ENCODE measurements at places on chromosomes 12 and 14. TPM values are rescaled to one million over a fixed set of nuclear protein-coding genes. Genes with fewer than 3 reads are reported as not detected.

GRCh38 chr14:38505973-38506249 lies 250.0 kb upstream of the CLEC14A start:
- DNase-seq, result no peak

The C14orf132 gene
- not detected for total RNA-seq

The OVCH1 gene
- total RNA-seq, result not detected

DNA sequence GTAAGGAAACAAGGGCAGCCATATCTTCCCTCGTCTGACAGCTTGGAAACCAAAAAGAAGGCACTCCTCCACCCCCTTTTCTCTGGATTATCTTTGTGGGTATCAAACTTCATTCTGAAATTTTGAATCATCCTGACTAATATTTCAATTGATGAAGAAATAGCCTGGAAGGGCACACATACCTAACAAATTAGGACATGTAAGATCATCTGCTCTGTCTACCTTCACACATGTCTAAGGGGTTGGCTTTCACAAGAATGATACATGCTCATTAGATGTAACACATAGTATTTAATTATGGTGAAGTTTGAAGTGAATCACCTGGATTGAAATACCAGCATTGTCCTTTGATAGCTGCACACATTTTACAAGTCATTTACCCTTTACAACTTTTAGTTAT lies 348.1 kb upstream of the RPL10L start:
- DNase-seq, result no peak

- no peak for DNase-seq
These were observed 1.7 kb downstream of the TRHDE start for GRCh38 chr12:72273851-72274351.

The PABPN1 gene
- total RNA-seq, result 142 TPM

The FANCM gene
- 9.9 TPM for total RNA-seq

The IFNG-AS1 gene
- total RNA-seq, result not detected

The KIF26A gene
- total RNA-seq, result 0.53 TPM

- no peak for DNase-seq
These were observed 131.8 kb downstream of the PAWR start for GRCh38 chr12:79558924-79559469.

GRCh38 chr12:105725054-105725453 lies 394.6 kb downstream of the C12orf75 start:
- DNase-seq, result no peak

The GLIPR1L1 gene
- total RNA-seq, result not detected

DNA sequence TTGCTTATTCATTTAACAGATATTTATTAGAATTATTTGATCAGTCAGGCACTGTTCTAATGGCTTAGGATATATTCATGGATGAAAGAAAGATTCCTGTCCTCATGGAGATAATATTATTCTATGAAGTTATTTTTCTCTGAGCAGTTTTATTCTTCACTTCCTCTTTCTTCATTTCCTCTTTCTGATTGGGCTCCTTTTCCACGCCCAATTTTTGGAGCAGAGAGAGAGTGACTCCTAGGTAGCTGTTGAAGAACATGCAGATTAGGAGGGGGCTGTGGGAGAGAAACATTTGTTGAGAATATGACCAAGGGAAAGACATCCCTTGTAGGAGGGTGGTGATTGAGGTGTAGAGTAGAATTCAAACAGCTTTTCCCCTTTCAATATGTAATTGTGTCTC lies 6.0 kb upstream of the YARS2 start:
- no peak for DNase-seq

The RAD51AP1 gene
- total RNA-seq, result 50.1 TPM

DNA sequence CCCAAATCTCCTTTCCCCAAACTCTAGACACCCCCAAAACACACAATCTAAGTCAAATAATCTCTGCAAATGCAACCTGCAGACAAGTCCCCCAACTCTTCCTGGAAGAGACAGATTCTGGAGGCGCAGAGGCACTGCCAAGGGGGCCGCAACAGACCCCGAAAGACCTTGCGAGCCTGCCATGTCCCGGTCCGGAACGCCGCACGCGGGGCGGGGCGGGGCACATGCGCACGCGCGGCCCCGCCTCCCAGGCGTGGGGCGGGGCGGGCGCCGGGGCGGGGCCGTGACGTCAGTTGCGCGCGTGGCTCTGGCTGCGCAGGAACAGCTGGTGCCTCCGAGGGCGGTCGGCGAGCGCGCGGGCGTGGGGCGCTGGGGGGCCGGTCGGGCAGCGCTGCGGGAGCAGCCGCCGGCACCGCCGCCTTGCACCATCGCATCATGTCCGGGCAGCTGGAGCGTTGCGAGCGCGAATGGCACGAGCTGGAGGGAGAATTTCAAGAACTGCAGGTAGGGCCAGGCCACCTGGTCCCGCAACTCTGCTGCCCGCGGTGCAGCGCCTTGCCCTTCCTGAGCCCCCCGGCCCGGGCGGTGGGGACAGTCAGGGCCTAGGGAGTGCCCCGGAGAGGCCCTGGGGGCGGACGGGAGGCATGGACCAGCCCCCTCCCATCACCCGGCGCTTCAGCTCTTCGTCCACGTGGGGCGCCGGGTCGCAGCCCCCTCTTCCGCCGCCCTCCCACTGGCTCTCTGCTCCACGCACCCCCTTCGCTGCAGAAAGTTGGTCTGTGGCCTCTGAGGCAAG lies at the start of gene TMEM120B:
Gene TMEM120B, plus strand, starts transcription at position 292 of the 796 bp plus-strand sequence. Its CDS starts 144 bp downstream, at position 436.
- DNase-seq, result peak; percentile 84

- DNase-seq, result no peak
These were observed 170.4 kb downstream of the DAD1 start for GRCh38 chr14:22418631-22419030.

- DNase-seq, result no peak
These were observed 193.7 kb upstream of the FRMD6 start for GRCh38 chr14:51457843-51458562.

DNA sequence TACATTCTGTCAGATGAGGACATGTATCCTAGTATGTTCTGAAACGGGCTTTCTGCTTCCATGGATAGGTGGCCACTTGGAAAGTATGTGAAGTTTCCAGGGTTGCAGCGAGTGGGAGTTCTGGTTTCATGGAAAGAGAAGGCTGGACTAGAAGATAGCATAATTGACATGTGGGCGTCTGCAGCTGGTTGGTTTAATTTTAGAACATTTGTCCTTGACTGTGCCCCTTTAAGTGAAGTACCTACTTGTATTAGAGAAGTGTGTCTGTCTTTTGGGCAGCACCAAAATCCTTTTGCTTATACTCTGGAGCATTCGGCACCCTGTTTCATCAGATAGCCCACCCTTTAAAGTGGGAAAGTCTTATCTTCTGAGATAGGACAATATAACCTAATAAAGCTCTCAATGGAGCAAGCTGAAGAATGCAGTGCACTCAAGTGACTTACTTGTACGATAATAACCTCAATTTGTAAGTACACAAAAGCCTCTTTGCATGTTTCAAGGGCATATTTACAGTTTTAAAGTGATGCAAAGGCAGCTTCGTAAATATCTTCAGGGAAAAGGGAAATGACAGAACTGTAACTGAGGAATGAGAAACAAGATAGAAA lies 35.2 kb downstream of the NTN4 start:
- DNase-seq, result no peak

DNA sequence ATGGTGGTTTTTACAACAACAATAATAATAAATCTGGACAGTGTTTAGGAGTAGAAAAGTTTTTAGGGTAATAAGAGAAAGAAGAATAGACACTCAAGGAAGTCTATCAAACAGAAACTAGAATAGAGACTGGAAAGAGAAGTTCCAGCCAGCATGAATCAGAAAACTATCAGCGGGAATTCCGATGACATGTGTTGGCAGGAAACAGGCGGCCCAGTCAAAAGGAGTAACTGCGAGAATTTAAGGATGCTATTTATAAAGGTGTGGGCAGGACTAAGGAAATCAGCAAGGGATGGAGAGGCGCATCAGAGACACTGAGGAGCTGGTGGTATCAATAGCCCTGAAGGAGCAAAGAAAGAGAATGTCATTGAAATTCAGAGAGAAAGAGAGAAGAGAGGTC lies 89.9 kb downstream of the TBX5 start:
- no peak for DNase-seq

DNA sequence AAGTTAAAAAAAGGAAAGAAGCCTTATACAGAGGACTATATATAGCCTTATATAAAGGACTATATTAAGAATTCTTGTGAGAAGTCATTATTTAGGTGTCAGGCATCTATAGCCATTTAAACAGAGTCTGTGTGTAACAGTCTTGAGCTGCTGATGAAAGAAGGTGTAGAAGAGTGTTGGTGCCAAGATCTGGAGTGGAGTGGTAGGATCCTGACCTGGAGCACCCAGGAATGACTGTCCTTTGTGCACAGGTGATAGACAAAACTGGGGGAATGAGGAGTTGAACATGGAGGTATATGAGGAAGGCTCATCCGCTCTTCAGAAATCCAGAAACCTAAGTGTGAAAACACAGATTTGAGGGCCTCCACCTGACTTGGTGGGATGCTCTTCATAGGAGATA lies 747.3 kb downstream of the NRXN3 start:
- no peak for DNase-seq

DNA sequence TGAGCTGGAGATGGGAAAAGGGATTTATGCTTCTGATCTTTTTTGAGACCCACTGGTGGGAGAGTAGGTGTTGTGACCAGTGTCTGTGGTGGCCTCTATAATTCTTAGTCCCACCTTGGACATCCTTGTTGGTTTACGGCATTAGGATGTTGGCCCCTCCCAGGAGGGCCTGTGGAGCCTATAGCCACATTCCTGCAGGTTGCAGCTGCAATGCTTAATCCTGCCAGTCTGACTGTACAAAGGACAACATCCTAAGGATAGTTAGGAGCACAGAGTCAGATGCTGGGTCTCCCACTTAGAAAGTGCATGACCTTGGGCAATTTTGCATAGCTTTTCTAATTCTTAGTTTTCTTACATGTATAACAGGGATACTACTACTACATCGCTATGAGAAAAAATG lies 150.9 kb upstream of the SLC38A2 start:
- DNase-seq, result no peak

DNA sequence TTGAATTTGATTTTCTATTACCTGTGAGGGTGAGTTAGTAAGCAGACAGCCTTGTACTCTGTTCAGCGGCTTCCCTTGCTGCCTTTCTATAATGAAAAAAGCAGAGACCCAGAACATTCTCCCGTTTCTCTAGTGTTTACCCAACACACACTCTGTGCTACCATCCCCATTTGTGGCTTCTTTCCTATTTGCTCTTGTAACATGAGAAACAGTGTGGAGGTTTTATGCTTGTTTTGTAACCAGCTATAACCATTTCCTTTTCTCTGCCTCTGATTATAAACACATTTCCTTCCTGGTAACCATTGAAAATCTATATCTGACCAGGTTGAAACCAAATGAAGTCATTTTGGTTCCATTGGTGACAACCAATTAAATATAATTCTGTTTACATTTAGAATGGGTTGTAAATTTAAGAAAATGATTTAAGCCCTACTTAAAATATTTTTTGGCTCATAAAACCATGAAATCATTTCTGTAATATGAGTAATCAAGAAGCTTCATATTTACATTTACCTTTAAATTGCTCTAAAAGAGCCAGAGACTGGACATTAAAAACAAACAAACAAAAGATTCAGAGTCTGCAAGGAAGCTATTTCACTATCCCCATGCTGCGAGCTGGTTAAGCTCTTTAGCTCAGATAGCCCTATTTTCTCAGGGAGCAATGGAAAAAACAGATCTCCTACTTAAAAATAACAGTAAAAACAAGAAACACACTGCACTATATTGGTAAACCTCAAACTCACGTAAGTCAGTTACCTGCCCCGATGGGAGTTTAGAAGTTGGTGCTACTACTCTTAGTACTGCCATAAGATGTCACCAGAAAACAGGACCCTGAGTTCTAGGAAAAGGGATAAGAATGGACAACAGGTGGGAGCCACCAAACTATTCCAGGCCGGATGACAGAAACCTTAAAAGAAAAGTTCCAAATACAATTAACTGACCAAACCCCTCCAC lies 206.5 kb upstream of the EEA1 start:
- DNase-seq, result peak; percentile 88

- DNase-seq, result no peak
These were observed 17.0 kb upstream of the MIS18BP1 start for GRCh38 chr14:45270031-45270430.

The LBHD2 gene
- 0.78 TPM for total RNA-seq

The IL22 gene
- total RNA-seq, result not detected

The AKAP3 gene
- total RNA-seq, result 3.0 TPM

The CIDEB gene
- not detected for total RNA-seq

- DNase-seq, result no peak
These were observed 114.5 kb downstream of the TRAFD1 start for GRCh38 chr12:112239881-112240280.

Data from PC-9 (cell line).